H54 (cell line): ENCODE measurements at places on chromosomes 4 and X.

- no peak for DNase-seq
Observed at GRCh38 chrX:41688835-41689234, at the start of gene GPR34. Gene GPR34, plus strand, starts transcription at chrX:41688973. Its CDS starts 6,661 bp downstream, at chrX:41695634.

- no peak for DNase-seq
Observed at GRCh38 chrX:71991164-71991563, 80.5 kb downstream of the NHSL2 start.

- DNase-seq = no peak
Observed at GRCh38 chrX:130909469-130910136, 6.6 kb upstream of the ENOX2 start.

DNA sequence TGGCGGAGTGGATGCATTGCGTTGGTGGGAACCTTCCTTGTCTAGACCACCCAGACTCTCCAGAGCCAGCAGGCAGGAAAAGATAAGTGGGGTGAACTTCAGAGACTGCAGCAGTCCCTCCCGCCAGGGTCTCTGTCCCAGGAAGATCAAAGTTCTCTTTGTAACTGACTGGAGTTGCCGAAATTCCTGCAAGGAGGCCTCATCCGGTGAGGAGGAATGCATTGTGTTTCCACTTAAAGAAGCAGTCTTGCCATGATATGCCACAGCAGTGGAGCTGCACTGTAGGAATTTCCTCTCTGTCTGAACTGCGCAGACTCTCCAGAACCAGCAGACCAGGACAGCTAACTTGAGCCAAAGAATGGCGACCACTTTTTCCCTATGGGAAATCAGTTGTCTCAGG is 1190.4 kb downstream of the TECRL start:
- DNase-seq = no peak

DNA sequence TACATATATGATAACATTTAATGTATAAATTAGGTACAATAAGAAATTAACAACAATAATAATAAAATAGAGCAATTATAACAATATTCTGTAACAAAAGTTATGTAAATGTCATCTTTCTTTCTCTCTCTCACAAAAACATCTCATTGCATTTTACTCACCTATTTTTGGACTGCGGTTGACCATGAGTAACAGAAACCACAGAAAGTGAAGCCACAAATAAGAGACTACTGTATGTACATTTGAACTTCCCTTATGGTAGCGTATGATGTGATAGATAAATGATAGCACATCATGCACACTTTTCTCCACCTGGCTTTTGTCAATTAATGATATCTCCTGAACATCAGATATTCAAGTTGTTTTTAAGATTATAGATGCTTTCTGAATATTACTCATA is 80.5 kb downstream of the HNRNPD start:
- DNase-seq = no peak

DNA sequence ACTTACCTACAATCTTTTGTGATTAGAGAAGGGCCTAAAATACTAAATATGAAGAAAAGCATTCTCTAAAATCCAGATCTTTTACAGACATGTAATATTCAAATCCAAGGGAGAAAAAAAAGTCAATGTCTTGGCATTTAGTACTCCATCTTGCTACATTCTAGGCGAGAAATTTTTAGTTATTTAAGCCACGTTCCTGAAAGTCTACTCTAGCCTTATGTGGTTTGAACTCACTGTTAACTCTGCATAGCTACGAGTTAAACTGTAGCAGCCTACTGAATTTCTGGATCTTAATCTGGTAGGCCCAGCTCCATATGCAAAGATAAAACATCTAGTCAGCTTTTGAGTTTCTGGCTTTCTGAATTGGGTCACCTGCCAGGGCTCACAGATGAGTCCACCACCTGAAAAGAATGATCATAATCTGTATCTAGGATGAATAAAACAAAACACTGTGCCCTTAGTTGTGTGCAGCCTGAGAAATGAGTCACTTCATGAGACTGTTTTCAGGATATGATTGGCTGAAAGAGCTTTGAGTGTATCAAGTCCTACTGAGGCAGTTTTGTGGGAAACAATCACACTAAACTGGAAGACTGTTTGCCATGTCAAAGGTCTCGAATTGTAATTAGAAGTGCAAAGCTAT is 3.2 kb upstream of the NEK1 start:
- DNase-seq = no peak

DNA sequence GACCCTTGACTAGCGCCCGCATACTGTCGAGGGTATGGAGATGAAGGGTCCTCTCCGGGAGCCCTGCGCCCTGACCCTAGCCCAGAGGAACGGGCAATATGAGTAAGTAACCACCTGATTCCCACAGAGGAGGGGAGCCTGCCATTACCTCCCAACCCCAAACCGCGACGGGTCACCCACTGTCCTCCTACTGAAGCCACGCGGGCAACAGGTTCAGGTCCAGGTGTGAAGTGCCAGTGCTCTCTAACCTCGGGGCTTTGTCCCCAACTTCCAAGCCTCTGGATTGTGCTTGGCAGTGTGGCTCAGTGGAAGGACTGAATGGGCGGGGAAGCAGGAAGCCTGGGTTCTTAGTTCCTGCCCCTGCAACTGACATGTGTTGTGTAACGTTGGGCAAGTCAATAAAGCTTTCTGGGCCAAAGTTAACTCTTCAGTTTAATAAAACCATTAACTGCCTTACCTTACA is 694 bp downstream of the OCRL start:
- peak; percentile 15 for DNase-seq

- no peak for DNase-seq
Observed at GRCh38 chrX:115696039-115696438, 135.1 kb downstream of the PLS3 start.
